ENCODE measurements at places on chromosomes 3 and 15.

GRCh38 chr15:52233405-52233804, 42.2 kb upstream of the GNB5 start:
- peak; percentile 53 for DNase-seq

GRCh38 chr15:88542342-88542733, 4.1 kb downstream of the DET1 start:
- DNase-seq, result no peak

DNA sequence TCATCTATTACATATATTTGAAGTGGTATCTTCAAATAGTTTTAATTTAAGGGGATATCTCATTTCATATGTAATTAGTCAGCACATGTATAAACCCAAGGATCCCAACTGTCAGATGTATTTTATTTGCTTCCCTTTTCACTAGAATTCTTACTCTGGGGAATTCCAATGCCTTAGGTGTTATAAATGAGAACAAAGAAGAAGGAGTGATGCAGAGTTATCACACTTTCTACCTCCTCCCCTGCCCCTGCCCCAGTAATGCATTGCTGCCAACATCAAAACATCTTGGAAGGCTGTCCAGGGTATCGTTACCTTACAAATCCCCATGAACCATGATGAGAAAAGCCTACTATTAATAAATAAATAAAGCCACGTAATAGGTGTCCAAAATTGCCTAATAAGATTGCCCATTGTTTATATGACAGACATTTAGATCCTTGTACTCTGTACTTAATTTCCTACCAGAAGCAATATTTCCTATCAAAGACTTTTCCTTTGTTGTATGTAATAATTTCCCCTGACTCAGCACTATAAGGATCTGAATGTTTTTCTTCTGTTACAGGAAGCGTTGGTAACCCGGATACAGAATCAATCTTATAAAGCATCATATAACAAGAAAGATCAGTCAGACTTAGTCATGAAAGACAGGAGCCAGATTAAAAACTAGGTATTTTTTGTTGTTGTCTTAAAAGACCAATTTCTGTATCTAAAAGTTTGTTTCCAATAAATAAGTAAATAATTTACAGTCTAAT, 38.8 kb downstream of the CBLB start:
- DNase-seq, result no peak

GRCh38 chr3:12750658-12751071, 8.4 kb downstream of the TMEM40 start:
- DNase-seq, result peak; percentile 75

- DNase-seq, result peak; percentile 51
These were observed 524 bp downstream of the IGF1R start for GRCh38 chr15:98648654-98649471.

GRCh38 chr15:57950381-57950946, 115.0 kb downstream of the ALDH1A2 start:
- no peak for DNase-seq
